Kidney capillary endothelial cell (primary cell): ENCODE measurements at places on chromosomes 2 and 18.

DNA sequence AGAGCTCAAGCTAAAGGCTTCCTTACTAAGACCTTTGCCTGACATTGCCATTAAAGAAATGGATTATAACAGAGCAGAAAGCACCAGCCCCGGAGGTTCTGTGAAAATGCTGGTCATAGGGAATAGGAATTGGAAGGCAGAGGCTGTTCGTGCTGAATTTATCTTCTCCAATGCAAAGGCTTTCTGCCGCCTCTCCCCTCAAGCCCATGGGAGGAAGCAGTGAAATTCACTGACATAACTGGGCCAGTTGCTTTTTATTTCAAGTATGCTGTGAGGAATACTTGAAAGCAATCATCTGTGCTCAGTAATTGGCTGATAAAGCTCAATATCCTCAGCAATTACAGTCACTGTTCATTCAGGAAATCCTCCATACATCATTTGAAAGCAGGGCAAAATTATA is 85.4 kb upstream of the LINC00305 start:
- no peak for DNase-seq

- peak; percentile 16 for DNase-seq
These were observed 245.4 kb downstream of the RAD51AP2 start for GRCh38 chr2:17272652-17273525.

- DNase-seq = peak; percentile 35
These were observed 616.6 kb upstream of the FSHR start for GRCh38 chr2:49770919-49771318.

GRCh38 chr2:153606623-153607022 is 128.1 kb upstream of the RPRM start:
- DNase-seq = no peak
